Natural killer cell (primary cell): ENCODE measurements at places on chromosomes 1 and 21.
A peak's percentile ranks its signal among the peaks of the same experiment; 100 is the strongest.

DNA sequence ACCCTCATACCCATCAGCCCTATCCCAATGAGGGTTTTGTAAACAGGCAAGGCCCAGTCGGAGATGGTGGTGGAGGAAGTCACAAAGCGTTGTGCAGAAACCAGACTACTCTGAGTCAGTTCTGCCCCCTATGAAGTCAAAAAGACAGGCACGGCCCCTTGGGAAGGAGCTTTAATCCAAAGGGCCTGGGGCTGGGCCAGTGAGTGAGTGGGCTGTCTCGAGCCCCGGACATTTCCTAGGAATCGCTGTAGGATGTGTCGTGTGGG lies 442 bp upstream of the AHCYL1 start:
- no peak for DNase-seq

- no peak for DNase-seq
Measured at GRCh38 chr1:219298571-219299148, 125.0 kb downstream of the LYPLAL1 start.

DNA sequence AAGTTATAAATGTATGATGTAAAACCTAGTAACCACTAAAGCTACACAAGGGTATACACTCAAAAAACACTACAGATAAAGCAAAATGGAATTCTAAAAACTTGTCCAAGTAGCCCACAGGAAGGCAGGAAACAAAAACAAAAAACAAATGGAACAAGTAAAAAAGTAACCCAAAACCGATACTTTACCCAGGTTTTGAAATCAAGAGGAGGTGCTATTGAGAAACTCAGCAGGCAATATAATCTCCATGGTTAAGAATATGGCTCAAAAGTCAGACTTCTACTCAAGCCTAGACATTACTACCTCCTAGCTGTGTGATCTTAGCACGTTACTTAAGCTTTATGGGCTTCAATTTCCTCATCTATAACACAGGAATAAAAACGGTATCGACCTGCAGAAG lies 13.3 kb downstream of the RBBP5 start:
- no peak for DNase-seq

- DNase-seq, result no peak
Measured at GRCh38 chr1:175472464-175472863, 270.9 kb downstream of the TNR start.

DNA sequence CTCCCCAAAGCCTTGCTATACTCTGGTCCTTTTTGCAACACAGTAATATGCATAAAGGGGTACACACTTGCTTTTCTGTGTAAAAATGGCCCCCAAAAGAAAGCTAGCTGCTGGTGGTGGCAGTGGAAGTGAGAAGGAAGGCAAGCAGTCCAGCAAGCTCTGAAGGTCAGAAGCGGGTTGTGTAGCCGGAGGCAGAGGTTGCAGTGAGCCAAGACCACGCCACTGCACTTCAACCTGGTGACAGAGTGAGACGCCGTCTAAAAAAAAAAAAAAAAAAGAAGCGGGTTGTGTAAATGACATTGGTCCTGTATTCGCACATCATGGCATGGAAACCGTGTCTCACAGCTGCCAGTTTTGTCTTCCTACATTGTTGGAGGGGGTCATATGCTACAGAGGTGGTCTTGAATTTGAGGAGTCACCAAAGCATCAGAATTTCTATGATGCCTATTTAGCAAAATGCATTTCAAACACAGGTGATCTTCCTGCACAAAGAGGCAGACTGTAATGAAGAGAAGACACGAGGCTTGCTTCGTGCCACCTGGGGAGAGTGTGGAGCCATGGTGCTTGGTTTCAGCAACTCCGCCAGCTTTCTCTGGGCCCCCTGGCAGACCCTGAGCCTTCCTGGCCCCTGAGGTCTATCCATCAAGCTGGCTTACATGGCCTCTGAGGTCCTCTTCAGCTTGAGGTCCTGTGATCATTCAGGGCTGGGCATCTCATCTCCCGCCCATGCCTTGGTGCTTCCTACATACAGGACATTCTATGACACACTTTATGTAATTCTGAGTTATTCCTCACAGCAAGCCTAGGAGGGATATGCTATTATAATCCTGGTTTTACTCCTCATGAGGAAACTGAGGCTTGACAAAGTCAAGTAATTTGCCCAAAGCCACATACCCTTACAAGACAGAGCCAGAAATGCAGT lies 71.0 kb downstream of the TOMM20 start:
- DNase-seq, result no peak

DNA sequence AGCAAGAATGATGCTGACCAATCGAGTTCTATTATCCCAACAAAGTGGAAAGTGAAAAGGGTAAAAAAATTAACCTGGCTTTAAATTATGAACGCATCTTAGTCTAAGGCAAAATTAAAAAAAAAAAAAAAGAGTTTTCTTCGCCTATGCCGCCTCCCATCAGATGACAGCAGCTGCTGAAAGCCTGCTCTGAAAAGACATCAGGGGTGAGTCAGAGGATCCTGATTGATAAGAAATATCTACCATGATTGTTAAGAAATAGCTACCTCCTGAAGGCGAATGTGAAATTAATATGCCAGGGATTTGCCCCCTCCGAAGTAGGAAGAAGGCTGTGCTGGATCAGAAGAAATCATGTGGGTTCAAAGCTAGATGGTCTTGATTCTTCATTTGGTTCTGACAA lies 216.8 kb upstream of the C1orf87 start:
- no peak for DNase-seq

DNA sequence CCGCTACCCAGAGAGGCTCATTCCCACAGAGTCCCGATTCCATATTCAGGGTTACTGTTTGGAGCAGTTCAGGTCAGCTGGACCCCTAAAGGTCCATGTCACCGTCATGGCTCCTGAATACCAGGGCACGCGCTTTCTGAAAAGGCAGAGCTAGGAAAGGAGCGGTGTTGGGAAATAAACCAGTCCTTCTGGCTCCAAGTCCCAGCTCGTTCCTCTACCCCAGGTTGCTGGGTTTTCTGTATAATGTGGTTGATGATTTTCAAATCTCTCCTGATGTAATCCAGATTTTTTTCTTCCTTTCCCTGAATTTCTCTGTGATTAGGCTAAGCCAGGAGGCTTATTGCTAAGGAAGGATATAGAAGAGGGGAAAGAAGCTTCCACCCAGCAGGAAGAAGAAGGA lies 14.0 kb upstream of the PKP1 start:
- no peak for DNase-seq

DNA sequence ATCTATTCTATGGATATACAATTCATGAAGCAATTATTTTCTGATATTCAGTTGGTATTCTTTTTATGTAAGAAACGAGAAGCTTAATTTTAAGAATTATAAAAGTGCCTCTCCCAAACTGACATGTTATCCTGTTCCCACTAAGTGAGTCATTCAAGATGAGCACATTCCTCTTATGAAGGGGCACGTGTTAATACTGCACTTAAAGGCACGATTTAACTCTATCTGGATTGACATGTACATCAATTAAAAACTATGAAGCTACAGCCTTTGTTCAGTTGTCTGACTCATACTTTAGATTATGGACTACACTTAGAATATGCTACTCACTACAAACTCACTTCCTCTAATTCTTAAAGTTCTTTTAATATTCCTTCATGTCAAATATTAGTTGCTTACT lies 111.6 kb downstream of the CYYR1 start:
- no peak for DNase-seq

DNA sequence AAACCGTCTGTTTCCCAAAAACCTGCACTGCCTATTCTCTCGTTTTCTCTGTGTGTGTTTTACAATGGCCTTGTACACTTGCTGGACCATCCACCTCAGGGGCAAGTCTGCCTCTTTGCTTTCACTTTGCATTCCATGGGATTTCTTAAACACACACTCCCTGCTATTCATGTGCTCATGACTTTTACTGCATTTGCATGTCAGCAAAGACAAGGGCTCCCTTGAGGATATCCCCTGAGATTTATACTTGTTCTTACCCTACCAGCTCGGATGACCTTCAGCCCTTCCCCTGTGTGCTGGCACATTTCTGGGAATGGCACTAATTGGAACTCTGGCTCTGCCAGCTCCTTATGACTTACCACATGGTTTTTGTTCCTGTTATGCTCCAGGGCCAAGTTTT lies 386.9 kb downstream of the AMY1C start:
- DNase-seq, result no peak

GRCh38 chr1:156128654-156129597 lies 14.4 kb downstream of the LMNA start:
- DNase-seq, result no peak

- no peak for DNase-seq
Measured at GRCh38 chr1:97245682-97246081, 524.1 kb downstream of the PTBP2 start.

DNA sequence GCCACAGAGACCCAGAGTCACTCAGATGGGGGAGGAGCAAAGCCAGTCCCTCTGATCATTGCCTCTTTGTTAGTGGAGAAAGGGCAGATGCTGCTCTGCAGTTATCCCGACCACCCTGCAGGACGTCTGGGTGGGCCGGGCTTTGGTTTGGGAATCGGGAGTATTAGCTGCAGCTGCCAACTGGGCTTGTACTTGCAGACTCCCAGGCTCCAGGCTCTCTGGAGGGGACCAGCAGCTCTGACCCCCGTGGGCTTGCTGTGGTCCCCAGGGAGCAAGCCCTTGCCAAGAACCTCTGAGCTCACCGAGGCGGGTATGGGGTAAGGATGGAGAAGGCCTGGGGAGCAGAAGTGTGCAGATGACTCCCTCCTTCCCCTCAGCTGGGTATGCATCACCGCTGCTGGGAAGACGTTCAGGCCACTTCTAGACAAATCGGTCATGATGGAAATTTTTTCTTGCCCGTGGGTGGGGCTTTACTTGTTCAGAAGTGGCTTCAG lies 21.6 kb downstream of the MAPKAPK2 start:
- DNase-seq, result no peak

GRCh38 chr1:2983319-2983705 lies 38.0 kb upstream of the ACTRT2 start:
- DNase-seq, result no peak

DNA sequence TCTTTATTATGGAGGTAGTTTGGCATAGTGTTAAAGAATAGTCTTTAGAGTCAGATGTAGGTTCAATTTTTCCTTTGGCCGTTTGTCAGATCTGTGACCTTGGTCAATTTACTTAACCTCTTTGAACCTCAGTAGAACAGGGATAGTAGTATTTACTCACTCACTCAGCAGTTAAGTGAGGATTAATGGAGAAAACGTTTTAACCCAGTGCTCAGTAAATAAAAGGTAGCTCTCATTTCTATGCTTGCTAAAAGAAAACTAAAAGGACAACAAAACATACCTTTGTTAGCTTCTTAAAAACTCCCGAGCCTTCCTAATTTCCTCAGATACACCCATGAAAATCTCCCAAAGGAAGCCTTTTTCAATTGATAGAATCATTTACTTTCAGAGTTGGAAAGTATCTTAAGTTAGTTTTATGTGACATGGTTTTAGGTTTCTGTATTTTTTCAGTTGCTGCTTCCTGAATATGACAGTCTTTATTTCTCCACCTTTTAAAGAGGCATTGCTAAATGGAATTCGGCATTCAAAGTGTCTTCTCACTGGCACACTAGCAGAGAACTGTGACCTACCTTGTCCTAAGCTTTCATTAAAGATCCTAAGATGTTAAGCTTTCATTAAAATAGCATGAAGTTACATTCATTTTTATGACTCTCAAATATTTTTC lies 7.8 kb downstream of the ABCD3 start:
- DNase-seq, result no peak

DNA sequence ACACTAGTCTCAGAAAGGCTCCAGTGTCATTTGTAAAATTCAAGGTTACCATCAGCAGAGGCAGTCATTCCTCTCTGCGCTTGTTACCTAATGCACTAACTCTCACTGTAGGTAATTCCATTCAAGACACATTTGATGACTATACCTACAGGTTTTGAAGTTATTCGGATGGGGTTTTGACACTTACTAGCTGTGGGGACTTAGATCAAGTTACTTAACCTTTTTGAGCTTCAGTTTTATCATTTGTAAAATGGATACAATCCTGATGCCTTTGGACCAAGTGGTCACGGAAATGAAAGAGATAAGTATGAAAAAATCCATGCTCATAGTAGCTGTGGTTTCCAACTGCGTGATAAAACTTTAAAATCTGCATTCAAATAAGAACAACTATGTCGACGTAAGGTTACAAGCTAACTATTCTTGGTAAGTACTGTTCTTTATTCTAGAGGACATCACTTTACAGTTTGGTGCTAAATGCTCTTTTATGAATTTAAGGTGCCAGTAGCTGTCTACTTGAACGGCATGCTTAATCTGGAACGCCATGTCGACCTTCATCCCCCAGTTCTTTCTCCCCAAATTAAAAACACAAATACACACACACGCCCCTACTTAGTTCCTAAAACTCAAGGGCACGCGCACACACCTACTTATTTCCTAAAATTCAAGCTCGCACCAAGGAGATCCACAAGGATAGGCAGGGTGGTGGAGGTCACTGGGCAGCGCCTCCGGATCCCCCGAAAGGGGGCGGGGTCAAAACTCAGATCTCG lies 550 bp upstream of the NFYC start:
- DNase-seq, result peak; percentile 45

DNA sequence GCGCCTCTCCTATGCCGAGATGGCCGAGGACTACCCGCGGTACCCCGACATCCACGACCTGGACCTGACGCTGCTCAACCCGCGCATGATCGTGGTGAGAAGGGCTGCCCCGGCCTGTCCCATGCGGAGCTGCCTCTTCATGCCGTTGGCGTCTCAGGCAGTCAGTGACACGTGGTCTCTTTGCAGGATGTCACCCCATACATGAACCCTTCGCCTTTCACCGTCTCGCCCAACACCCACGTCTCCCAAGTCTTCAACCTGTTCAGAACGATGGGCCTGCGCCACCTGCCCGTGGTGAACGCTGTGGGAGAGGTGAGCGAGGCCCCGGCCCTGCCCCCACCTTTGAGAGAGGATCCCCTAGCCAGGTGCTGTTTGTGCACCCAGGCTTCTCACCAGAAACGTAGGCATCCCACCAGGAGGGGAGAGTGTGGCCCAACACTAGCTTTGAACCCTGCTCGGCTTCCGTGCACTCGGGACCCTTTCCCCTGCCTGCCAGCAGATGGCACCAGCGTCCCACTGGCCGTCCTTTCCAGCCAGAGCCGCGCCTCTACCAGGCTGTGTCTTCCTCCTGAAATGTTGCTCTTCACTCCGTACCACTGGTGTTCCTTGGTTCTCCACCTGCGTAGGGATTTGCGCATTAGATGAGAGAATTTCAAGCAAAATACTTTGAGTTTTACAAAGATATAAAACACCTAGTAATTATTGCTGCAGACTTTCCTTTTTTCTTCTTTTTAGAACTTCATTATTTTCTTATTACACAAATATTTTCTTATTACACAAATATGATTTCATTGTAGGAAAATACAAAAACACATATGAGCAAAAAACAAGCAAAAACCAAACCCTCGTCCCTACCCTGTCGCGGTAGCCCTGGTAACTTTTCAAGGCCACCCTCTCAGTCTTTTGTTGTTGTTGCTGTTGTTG lies 9.0 kb downstream of the NPPA start:
- DNase-seq, result peak; percentile 69

DNA sequence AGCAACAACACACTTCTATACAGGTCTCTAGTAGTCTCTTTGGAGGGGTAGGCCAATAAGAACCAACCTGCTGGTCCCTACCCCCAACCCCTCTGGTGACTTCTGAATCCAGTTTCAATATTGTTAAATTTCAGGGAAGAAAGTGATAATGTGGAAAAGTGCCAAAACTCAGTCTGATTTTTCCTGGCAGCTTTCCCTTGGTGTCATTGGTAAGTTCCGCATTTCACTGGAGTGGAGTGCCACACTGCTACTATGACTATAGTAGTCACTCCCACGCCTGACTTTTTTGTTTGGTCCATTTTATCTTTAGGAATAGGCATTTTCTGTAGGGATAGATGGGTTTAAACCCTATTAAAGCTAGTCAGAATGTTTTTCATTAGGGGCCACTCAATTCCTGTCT lies 5.7 kb upstream of the ARID1A start:
- no peak for DNase-seq

GRCh38 chr1:162551969-162552683 lies 9.4 kb upstream of the UAP1 start:
- DNase-seq, result no peak
